ENCODE measurements at places on chromosomes 4 and X.

GRCh38 chrX:10518073-10518472 lies 102.3 kb downstream of the MID1 start:
- DNase-seq = no peak

DNA sequence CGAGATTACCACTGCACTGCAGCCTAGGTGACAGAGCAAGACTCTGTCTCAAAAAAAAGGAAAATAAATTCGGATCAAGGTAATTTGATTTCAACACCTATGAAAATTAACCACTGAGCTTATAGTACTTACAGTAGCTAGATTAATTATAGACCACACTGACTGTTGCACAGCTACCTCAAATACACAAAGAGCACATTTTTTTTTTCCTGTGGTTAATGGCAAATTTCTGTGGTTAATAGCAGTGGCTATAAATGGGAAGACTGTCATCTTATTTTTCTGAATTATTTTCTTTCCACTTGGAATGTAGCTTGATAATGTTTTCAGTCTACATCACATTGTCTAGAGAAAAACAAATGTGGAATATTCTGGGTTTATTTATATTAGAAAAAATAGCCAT lies 1661.6 kb upstream of the PCDH7 start:
- DNase-seq = no peak

GRCh38 chr4:12110627-12111026 lies 681.9 kb upstream of the HS3ST1 start:
- DNase-seq = no peak

GRCh38 chr4:39062770-39063097 lies 702 bp downstream of the KLHL5 start:
- no peak for DNase-seq
